ENCODE measurements at places on chromosomes 13 and 19. TPM values are rescaled to one million over a fixed set of nuclear protein-coding genes. Genes with fewer than 3 reads are reported as not detected.

ASPDH gene
- not detected for total RNA-seq

ZNF418 gene
- total RNA-seq, result 14.1 TPM

GRCh38 chr19:6794686-6795431 lies 22.4 kb downstream of the VAV1 start:
- DNase-seq, result no peak

DNA sequence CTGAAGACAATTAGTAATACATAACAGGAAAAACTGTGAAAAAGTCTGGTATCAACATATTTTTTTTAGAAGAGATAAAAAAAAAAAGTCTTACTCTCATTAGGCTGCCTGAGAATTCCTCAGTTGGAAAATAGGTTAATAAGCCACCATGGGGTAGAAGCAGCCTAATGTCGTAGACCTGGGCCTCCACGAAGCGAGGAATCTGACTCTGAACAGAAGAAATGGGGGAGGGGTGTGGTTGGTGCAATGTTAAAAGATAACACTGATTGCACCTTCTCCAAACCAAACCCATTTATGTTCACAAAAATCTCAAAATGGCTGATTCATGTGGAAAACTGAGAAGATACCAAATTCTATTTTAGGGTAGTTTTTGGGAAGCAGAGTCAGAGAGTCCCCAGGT lies 62.4 kb downstream of the MPHOSPH8 start:
- DNase-seq, result no peak

DNA sequence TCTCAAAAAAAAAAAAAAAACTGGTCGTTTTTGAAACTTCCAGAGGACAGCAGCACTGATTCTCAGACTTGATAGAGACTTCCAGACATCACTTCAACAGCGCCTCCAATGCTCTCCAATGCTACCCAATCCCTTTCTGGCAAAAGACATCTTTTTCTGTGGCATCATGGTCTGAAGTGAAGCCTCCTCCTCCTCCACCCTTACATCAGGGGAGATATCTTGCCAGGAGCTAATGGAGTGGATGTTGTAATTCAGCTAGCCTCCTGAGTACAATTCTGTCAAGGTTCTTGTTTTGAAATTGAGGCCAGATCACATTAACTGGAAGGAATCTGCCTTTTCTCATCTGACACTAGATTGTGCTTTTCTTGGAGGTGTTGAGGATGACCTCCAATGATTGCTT lies 24.2 kb downstream of the FXYD5 start:
- DNase-seq, result no peak

DNA sequence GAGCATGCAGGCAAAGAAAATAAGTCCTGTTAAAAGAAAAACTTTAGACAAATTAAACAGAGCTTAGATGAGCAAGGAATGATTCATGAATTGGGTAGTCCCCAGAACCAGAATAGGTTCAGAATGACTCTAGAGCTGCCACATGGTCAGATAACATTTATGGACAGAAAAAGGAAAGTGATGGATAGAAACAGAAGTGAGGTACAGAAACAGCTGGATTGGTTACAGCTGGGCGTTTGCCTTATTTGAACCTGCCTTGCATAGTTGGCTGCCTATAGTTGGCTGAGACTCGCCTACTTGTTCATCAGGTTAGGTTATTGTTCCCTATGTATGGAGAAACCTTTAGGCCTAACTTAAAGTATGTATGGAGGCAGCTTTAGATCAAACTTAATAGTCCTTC lies 35.4 kb downstream of the WDFY2 start:
- DNase-seq, result no peak

DNA sequence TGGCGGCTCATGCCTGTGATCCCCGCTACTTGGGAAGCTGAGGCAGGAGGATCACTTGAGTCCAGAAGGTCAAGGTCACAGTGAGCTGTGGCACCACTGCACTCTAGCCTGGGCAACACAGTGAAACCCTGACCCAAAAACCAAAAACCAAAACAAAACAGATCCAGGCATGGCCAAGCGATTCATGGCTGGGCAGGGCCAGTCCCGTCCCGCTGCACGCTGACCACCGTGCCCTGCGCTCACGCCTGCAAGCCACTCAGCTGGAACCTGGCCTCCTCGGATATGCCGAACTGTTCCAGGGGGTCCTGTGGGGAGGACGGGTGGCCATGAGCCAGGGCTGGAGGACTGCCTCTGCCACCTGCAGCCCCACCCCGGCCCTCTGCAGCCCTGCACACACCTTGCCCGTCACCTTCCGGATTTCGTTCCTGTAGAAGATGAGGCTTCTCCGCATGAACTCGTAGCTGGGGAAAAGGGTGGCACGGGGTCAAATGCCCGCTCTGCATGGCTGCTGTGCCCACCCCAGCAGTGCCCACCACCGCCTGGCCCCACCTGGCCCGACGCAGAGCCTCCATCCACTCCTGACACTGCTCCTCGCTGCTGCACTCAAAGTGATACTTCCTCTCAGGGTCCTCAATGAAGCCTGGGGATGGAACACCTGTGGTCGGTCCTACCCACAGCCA lies 2.4 kb downstream of the PLEKHJ1 start:
- DNase-seq, result no peak

DNA sequence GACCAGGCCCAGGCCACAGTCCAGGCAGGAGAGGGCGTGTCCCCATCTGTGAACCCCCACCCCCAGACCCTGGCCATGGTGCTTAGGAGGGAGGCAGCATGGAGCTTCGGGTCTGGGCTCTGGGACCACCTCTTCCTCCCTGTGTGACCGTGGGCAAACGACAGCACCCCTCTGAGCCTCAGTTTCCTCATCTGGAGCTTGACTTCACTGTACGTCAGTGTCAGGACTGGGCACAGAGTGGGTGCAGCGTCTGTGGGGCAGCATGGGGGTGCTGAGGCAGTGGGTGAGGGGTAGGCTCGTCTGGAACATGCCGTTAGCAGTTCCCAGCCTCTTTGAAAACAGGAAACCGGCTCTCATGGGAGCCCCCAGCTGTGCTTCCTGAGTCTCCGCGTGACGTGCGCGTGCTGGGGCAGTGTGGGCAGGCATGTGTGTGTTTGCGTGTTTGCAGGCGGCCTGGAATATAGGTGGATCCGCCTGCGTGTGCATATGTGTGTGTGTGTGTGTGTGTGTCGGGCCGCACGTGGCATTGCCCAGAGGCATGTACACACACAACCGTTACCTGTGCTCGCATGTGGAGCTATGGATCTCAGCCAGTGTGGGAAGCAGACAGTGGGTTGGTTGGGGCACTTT lies 15.8 kb downstream of the ARRDC2 start:
- DNase-seq, result peak; percentile 87

All from mucosa of gallbladder (tissue), 1 donor.